ENCODE measurements at places on chromosomes 5 and 9.
A peak's percentile ranks its signal among the peaks of the same experiment; 100 is the strongest.

- no peak for DNase-seq
Measured at GRCh38 chr5:103021314-103021713, 98.6 kb downstream of the GIN1 start.

GRCh38 chr9:24698881-24699518 is 153.3 kb upstream of the IZUMO3 start:
- DNase-seq = no peak

DNA sequence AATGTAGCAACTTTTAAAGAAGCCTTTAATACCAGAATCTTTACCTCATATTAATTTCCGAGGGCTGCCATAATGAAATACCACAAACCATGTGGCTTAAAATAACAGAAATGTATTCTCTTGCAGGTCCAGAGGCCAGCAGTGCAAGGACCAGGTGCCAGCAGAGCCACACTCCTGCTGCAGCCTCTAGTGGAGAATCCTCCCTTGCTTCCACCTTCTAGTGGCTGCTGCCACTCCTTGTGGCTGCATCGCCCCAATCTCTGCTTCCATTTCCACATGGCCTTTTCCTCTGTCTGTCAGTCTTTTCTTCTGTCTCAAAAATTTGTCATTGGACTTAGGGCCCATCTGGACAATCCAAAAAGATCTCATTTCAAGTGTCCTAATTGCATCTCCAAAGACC is 401.5 kb downstream of the EFNA5 start:
- DNase-seq = no peak

DNA sequence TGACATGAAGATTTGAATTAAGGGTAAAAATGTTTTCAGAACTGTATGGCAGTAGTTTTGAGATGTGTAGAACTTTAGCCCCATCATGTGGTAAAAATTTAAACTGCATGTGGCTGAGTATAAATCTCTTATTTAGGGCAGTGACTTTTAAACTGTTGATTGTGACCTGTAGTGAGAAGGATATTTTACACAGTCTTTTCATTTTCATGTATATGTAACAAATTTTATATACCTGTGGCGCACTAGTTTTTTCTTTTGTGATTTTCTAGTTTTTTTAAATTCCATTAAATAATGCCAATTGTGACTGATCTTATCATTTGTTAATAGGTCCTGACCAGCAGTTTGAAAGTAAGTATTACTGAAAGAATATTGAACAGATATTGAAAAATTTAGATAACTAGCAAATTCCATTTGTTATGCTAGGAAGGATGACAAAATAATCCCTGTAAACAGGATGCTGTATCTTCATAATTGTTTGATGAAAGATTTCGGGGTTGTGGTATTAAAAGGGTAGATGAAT is 47.2 kb downstream of the GPBP1 start:
- DNase-seq = peak; percentile 37

DNA sequence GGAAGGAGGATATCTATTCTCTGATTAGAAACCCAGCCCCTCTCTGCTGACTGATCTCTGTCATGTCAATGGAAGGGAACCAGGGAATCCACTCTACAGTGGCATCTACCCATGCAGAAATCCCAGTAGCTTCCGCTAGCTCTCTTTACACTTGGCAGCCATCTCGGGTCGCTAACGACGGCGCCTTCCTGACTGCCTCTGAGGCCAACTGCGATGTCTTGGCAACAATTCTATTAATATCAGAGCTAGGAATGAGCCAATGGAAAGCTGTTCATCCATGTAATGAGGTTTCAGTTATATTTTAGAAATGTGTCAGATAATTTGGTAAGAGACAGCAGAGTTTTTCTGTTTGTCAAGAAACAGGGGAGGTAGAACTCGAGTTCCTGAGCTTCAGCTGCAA is 67.6 kb upstream of the ATP10B start:
- no peak for DNase-seq

DNA sequence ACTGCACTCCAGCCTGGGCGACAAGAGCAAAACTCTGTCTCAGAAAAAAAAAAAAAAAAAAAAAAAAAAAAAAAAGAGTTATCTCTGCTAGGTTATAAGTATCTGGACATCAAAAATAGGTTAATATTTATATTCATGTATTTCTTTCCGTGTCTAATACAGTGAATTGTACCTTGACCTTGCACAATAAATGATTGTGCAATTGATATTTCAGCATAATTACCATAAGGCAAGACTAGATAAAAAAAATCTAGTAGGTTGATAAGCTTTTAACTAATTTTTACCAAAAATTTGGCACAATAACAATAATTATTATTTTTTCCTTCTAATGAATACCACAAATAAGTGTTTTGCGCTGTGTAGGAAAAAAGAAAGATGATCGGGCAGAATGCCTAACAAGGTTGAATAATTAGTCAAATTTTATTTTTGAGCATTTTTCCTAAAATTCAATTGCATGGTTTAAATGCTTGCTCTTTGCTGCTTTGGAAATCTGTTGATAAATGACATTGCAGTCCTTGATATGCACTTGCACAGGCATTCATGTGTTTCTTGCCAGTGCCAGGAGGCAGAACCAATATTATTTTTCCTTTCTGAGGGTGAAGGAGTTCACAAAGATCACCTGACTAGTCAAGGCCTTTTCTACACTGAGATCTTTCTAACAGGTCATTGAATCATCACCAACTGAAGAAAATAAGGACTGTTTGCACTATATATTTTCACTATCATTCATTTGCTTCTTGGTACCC is 127.5 kb downstream of the ARRDC3 start:
- DNase-seq = no peak

GRCh38 chr9:6961845-6962522 is 204.2 kb downstream of the KDM4C start:
- no peak for DNase-seq

DNA sequence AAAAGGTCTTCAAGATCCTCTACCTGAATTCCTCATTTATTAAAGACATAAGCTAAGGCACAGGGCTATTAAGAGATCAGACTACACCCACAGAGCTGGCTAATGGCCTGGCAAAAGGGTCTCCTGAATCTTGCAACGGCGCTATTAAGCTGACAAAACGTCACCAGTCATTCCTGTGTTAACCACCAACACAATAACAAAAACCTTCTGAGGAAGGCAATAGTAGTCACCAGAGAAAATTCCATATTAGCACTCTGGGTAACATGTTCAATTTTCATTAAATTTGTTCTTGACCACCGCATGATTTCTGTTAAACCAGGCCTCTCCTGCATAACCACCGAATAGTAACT is 77.0 kb downstream of the GNAQ start:
- no peak for DNase-seq

- DNase-seq = no peak
Measured at GRCh38 chr5:174189654-174190541, 144.4 kb downstream of the NSG2 start.

DNA sequence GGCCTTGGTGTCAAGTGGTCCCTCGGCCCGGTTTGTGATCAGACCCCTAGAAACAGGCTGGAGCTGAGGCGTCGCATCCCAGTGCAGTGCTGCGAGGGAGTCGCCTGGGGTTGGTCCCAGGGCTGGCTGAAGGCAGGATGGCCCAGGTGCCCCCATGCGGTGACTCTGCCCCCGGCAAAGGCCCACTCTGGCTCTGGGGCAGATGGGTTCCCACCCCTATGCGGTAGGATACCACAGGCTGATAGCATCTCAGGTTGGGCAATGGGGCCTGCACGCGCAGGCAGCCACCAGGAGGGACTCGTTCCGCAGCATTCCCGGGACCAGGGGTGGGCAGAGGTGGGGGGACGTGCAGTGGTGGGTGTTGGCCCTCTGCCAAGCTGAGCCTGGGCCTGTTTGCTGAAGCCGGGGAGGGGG is 86.0 kb downstream of the RXRA start:
- DNase-seq = no peak

DNA sequence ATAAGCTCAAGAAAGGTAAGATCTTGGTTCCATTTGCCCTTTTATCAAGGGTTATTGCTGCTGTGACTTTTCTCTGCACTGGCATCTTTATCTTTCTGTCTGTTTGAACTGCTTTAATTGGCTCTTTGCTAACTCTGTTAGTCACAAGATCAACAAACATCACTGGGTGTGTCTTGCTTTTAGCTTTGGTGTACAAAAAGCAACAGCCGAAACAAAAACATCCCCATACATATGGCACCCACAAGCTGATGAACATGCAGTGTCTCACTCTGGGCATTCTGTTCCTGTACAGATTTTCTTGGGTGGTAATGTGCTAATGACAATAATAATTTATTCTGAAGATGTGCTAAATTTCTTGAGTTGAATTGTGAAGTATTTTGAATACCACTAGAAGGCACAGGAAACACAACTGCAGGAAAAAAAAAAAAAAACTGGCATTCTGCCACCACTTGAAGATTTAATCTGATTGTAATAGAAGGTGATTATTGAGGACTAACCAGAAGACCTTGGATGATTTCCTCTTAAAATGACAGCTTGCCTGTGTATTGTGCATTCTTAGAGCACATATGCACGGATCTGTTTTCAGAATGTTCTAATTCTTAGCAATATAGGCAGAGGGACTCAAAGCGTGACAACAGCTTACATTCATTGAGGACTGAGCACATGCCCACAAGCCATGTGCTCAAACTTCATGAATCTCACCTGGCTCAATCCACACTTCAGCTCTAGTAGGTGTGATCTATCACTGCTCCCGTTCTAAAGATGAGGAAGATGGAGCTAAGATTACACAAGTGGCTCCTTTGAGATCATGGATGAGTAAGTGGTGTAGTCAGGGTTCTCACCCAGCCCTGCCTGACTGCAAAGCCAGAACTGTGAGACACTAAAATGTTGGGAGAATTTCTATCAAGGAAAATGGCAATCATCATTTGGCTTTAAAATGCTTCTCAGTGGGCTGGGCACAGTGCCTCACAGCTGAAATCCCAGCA is 96.4 kb downstream of the EBF1 start:
- DNase-seq = no peak

GRCh38 chr5:50969151-50970031 is 303.0 kb downstream of the PARP8 start:
- DNase-seq = no peak

- DNase-seq = no peak
Measured at GRCh38 chr5:68240202-68240601, 24.6 kb downstream of the PIK3R1 start.

DNA sequence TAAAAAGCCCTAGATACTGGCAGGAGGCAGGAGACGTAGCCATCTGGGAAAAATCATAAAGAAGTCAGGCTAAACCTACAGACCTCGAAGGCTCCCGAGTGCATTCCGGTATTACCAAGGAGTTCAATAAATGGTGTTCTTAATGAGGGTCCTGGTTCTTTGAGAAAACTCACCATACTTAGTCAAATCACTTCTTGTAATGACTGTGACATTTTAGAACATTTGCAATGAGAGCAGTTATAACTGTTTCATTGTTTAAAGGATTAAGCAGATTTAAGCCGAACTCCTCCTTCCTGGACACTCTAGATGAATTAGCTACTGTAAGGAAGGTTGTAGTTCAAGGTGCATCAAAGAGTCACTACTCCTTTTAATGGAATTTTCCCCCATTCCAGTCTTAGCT is 67.8 kb downstream of the EFNA5 start:
- DNase-seq = no peak

- DNase-seq = no peak
Measured at GRCh38 chr5:37111426-37112382, 137.5 kb downstream of the CPLANE1 start.

GRCh38 chr5:96079075-96079474 is 117.4 kb upstream of the ELL2 start:
- DNase-seq = no peak

GRCh38 chr5:43256261-43256966 is 56.8 kb downstream of the HMGCS1 start:
- no peak for DNase-seq

GRCh38 chr9:113898151-113898550 is 22.0 kb downstream of the ZNF618 start:
- no peak for DNase-seq

DNA sequence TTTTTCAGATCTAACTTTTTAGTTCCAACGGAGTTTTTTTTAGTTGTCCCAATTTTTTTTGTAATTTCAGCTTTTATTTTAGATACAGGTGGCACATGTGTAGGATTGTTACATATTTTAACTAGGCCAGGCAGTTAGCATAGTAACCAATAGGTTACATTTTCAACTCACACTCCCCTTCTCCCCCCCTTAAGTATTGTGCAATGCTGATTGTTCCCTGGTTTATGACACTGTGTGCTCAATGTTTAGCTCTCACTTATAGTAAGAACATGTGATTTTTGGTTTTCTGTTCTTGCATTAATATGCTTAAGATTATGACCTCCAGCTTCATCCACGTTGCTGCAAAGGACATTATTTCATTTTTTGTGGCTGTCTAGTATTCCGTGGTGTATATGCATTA is 503.2 kb downstream of the CDH9 start:
- no peak for DNase-seq

DNA sequence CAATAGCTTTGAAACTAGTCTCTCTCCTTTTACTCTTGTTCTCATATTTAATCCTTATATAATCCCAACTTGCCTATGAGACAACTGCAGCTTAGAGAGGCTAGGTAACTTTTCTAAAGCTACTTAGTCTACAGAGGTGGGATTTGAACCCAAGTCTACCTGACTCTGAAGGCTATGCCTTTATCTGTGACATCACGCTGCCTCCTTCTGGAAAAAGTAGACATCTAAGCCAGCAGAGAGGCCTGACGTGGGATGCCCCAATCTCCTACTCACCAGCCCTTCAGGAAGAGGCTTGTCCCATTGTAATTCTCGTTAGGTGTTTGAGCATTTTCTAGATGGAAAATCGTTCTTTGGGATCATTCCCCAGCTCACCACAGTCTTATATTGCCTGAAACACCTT is 167.5 kb downstream of the HSPA4 start:
- DNase-seq = no peak

GRCh38 chr5:124956471-124957029 is 210.1 kb upstream of the ZNF608 start:
- DNase-seq = no peak

- DNase-seq = no peak
Measured at GRCh38 chr9:24986331-24986730, 440.6 kb upstream of the IZUMO3 start.

GRCh38 chr5:132099076-132099748 is 25.6 kb downstream of the CSF2 start:
- DNase-seq = no peak

- peak; percentile 27 for DNase-seq
Measured at GRCh38 chr9:69193685-69194032, 19.6 kb downstream of the TJP2 start.

- no peak for DNase-seq
Measured at GRCh38 chr5:176611435-176611834, 1.5 kb upstream of the GPRIN1 start.

- no peak for DNase-seq
Measured at GRCh38 chr9:86843206-86843605, 104.1 kb downstream of the GAS1 start.

- DNase-seq = no peak
Measured at GRCh38 chr5:131848662-131849061, 51.8 kb upstream of the FNIP1 start.

GRCh38 chr9:83956086-83956435 is 24.0 kb downstream of the HNRNPK start:
- peak; percentile 41 for DNase-seq

GRCh38 chr9:90840696-90841095 is 39.1 kb downstream of the SYK start:
- no peak for DNase-seq

DNA sequence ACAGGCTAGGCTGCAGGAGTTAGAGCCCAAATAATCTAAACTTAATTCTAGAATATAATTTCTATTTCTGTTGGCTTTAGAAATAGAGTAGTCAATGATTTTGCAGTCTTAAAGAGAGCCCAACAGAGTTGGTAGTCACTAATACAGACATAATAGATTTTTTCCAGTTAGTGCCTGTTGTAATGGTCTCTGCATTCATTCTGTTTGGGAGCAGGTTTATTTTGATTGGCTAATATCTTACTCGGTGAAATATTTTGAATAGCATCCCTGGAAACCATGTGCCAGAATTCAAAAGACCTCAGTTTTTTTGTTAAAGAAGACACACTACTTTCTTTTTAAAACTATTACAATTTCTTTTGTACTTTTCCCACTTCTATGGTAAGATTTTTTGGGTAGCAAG is 107.2 kb downstream of the RASGRF2 start:
- DNase-seq = no peak
